ENCODE measurements at places on chromosomes 2 and 18. TPM values are rescaled to one million over a fixed set of nuclear protein-coding genes. Genes with fewer than 3 reads are reported as not detected.

Gene MYO5B
- total RNA-seq, result 43.8 TPM

Gene GBX2
- not detected for total RNA-seq

Gene RND3
- 26.1 TPM for total RNA-seq

Gene SLC4A3
- total RNA-seq, result 4.9 TPM

Gene CCDC85A
- 2.1 TPM for total RNA-seq

- DNase-seq, result no peak
- no peaks in the 10 kb centered on the region for H3K27me3 ChIP-seq
- no peaks in the 10 kb centered on the region for H3K4me1 ChIP-seq
- no peaks in the 10 kb centered on the region for H3K36me3 ChIP-seq
- H3K4me3 ChIP-seq, result no peak overlapping the region
- H3K27ac ChIP-seq, result no peak overlapping the region
Observed at GRCh38 chr2:182167882-182168281, 182.2 kb downstream of the PPP1R1C start.

DNA sequence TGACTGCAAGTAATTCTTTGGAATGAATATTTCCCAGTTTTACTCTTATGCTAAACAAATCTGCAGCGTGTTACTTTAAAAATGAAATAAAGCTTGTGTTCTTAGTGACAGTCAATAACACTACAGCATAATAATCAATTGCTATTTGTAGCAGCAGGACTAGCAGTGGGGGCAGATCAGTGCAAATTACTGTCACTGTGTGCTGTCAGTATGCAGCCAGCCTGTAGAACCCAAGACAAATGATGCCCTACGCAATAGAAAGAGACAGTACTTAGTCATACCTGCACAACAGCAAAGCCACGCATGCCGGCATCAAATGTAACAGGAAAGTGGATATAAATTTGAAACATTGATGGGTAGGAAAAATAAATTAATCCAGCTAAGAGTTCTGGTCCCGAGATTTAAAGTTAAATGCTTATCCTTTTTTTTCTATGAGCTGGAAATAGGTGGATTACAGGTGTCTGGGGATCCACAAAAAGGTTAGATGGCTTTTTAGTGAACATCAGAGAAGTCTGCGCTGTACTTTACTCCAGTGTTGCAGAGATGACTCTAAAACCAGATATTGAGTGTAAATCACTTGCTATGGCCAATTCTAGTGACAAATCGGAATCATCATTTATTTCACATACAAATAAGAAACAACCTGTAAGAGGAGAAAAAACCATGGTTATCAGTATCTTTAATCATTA lies 812.4 kb upstream of the ZEB2 start:
- no peak overlapping the region for H3K4me3 ChIP-seq
- H3K4me1 ChIP-seq, result no peaks in the 10 kb centered on the region
- no peak overlapping the region for H3K27ac ChIP-seq
- H3K36me3 ChIP-seq, result no peaks in the 10 kb centered on the region
- H3K27me3 ChIP-seq, result no peaks in the 10 kb centered on the region
- no peak for DNase-seq

GRCh38 chr2:149400997-149401396 lies 70.6 kb downstream of the LYPD6 start:
- no peaks in the 10 kb centered on the region for H3K4me1 ChIP-seq
- no peak for DNase-seq
- H3K27ac ChIP-seq, result no peak overlapping the region

- peak; percentile 53 for DNase-seq
- no peak overlapping the region for H3K27ac ChIP-seq
- no peak overlapping the region for H3K4me3 ChIP-seq
- H3K4me1 ChIP-seq, result no peaks in the 10 kb centered on the region
Observed at GRCh38 chr2:67318993-67319481, 78.1 kb upstream of the ETAA1 start.

GRCh38 chr2:128469203-128469602 lies 150.5 kb upstream of the HS6ST1 start:
- H3K36me3 ChIP-seq, result no peaks in the 10 kb centered on the region
- no peak overlapping the region for H3K27ac ChIP-seq
- H3K27me3 ChIP-seq, result no peaks in the 10 kb centered on the region
- no peak overlapping the region for H3K4me3 ChIP-seq
- DNase-seq, result no peak

- no peaks in the 10 kb centered on the region for H3K27me3 ChIP-seq
- H3K4me3 ChIP-seq, result no peak overlapping the region
- no peaks in the 10 kb centered on the region for H3K36me3 ChIP-seq
- no peak overlapping the region for H3K27ac ChIP-seq
- H3K4me1 ChIP-seq, result no peaks in the 10 kb centered on the region
Observed at GRCh38 chr2:205722283-205722918, 40.1 kb downstream of the NRP2 start.

- no peak overlapping the region for H3K27ac ChIP-seq
- no peak overlapping the region for H3K4me3 ChIP-seq
- no peaks in the 10 kb centered on the region for H3K4me1 ChIP-seq
- no peaks in the 10 kb centered on the region for H3K36me3 ChIP-seq
- DNase-seq, result no peak
- H3K27me3 ChIP-seq, result no peaks in the 10 kb centered on the region
Observed at GRCh38 chr2:21552981-21553380, 429.2 kb downstream of the TDRD15 start.

DNA sequence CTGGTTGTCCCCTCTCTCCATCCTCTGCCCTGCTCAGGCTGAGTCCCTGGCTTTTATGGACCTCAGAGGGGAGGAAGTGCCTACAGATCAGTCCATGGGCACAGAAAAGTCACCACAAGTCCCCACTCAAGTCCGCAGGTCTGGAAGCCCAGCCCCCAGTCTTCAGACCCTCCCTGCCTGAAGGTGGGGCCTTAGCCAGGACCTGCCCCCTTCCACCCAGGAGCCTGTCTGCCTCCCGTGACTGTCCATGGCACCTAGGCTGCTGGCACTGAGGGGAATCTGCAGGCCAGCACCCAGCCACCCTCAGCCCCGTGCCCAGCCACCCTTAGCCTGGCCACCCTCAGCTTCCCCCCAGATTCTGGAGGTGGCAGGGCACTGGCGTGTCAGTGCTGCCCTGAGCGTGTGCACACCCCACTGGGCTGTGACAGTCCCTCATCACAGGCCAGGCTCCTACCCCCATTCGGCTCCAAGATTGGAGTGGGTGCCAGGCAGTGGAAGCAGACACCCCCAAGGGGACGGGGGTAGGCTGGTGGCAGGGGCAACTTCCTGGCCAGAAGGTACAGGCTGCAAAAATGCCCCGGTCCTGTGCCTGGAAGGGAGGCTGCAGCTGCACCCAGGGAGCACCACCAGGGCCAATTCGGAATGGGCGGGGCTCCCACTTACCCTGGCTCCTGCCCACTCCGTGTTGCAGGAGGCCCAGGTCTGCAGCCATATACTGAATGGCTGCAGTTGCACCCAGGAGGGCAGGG lies 154.7 kb upstream of the RMP24 start:
- no peak for DNase-seq
- no peaks in the 10 kb centered on the region for H3K36me3 ChIP-seq
- H3K4me1 ChIP-seq, result no peaks in the 10 kb centered on the region
- no peak overlapping the region for H3K27ac ChIP-seq

DNA sequence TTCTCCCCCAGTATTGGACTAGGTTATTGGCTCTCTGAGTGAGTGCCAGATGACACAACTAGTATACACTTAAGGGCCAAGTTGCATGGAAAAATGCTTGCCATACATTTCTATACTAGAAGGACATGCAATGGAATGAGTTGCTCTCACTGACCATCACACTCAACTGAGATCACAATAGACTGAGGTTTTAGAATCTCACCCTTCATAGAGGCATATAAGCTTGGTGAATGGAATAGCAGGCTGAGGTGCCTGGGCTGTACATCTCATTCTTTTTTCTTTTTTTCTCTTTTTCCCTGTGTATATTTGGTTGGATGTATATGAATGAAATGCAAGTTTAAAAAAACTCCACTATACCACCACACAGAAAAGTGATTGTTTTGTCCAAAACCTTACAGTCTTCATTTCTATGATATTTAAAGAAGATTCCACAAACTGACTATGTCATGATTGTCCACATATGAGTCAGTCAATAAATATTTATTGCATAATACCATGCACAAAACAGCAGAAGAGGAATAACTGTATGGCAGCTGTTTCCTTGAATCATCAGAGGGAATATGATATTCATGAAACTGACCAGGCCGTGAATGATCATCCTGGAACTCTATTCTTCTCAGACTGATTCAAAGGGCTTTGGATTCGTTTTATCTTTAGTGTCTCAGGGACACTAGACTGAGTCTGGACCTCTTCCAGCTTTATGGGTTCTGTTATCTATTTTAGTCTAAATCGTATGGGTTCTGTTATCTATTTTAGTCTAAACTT lies 122.6 kb upstream of the STK17B start:
- H3K4me3 ChIP-seq, result no peak overlapping the region
- no peak overlapping the region for H3K27ac ChIP-seq
- no peak for DNase-seq
- H3K27me3 ChIP-seq, result no peaks in the 10 kb centered on the region
- H3K4me1 ChIP-seq, result no peaks in the 10 kb centered on the region
- no peaks in the 10 kb centered on the region for H3K36me3 ChIP-seq

- H3K27me3 ChIP-seq, result no peaks in the 10 kb centered on the region
- H3K36me3 ChIP-seq, result no peaks in the 10 kb centered on the region
- no peaks in the 10 kb centered on the region for H3K4me1 ChIP-seq
Observed at GRCh38 chr2:224887141-224887540, 155.1 kb downstream of the DOCK10 start.

GRCh38 chr2:204492417-204492816 lies 52.9 kb upstream of the PARD3B start:
- H3K36me3 ChIP-seq, result no peaks in the 10 kb centered on the region
- H3K27ac ChIP-seq, result no peak overlapping the region
- no peaks in the 10 kb centered on the region for H3K4me1 ChIP-seq
- DNase-seq, result no peak

GRCh38 chr2:96400049-96401000 lies 64.8 kb downstream of the NCAPH start:
- no peak for DNase-seq
- no peak overlapping the region for H3K27ac ChIP-seq
- no peak overlapping the region for H3K4me3 ChIP-seq
- no peaks in the 10 kb centered on the region for H3K36me3 ChIP-seq
- no peaks in the 10 kb centered on the region for H3K27me3 ChIP-seq

DNA sequence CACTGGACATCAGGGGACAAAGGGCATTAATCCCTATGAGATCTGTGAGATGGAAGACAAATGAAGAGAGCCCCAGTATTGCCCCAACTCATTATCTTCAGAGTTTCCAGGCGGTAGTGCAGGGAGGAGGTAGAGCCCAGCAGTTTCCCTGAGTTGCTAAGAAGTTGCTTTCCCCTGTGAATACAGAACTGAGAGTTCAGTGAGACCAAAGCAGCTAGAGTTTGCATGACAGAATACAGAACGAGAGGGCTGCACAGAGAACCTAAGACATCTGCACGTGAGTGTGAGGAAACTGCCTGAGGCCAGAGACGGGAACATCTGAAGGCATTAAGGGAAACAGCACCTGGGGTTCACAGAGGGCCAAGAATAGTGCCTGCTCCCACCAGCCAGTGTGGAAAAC lies 18.1 kb upstream of the PGAP1 start:
- H3K4me3 ChIP-seq, result no peak overlapping the region
- DNase-seq, result no peak
- H3K4me1 ChIP-seq, result no peaks in the 10 kb centered on the region
- H3K27me3 ChIP-seq, result no peaks in the 10 kb centered on the region
- no peak overlapping the region for H3K27ac ChIP-seq

- DNase-seq, result no peak
- no peaks in the 10 kb centered on the region for H3K27me3 ChIP-seq
- no peak overlapping the region for H3K27ac ChIP-seq
- H3K36me3 ChIP-seq, result peaks cover 30% of the 10 kb centered on the region
Observed at GRCh38 chr2:43898838-43899346, 60.1 kb downstream of the ABCG8 start.

GRCh38 chr2:98822301-98823164 lies 91.6 kb upstream of the MGAT4A start:
- no peaks in the 10 kb centered on the region for H3K4me1 ChIP-seq
- no peak overlapping the region for H3K4me3 ChIP-seq
- no peaks in the 10 kb centered on the region for H3K27me3 ChIP-seq
- no peaks in the 10 kb centered on the region for H3K36me3 ChIP-seq

DNA sequence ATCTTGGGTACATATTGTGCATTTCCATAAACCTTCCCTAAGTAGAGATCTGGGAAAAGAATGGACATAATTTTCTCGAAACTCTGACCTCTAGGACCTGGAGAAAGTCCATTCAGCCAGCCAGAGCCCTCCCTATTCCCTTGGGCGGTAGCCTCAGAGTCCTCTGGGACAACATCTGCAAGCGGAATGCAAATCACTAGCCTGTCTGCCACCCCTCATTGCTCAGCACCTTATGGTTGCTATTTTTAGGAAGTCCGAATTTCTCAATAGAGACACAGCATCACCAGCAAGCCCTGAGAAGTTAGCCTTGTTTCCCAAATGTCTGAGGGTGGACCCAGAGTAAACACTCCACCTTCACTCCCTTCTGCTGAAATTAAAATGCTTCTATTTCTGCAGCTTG lies 17.6 kb upstream of the CD28 start:
- H3K4me1 ChIP-seq, result peaks cover 18% of the 10 kb centered on the region
- no peak overlapping the region for H3K4me3 ChIP-seq
- no peak overlapping the region for H3K27ac ChIP-seq
- H3K27me3 ChIP-seq, result no peaks in the 10 kb centered on the region

DNA sequence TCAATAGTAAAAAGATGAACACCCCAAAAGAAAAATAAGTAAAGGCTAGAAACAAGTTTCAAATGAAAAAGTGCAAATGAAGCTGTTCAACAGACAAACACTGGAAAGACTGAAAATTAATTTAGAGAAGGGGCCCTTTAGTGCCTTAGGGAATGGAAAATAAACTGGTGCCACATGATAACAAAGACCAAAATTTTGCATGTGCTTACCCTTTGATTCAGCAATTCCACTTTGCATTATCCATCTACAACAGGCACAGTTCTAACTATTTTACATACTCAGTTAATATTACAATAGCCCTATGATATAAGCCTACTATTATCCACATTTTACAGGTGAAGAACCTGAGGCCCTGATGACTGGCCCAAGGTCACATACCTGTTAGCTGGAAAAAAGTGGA lies 183.9 kb downstream of the NBAS start:
- H3K27me3 ChIP-seq, result no peaks in the 10 kb centered on the region
- no peaks in the 10 kb centered on the region for H3K4me1 ChIP-seq
- H3K36me3 ChIP-seq, result peaks cover 18% of the 10 kb centered on the region
- no peak for DNase-seq
- H3K27ac ChIP-seq, result no peak overlapping the region

- DNase-seq, result no peak
- H3K27me3 ChIP-seq, result no peaks in the 10 kb centered on the region
- H3K4me1 ChIP-seq, result no peaks in the 10 kb centered on the region
- H3K27ac ChIP-seq, result no peak overlapping the region
- no peak overlapping the region for H3K4me3 ChIP-seq
- no peaks in the 10 kb centered on the region for H3K36me3 ChIP-seq
Observed at GRCh38 chr2:8133363-8133762, 548.5 kb upstream of the ID2 start.

- H3K4me3 ChIP-seq, result no peak overlapping the region
- DNase-seq, result no peak
- H3K27me3 ChIP-seq, result peaks cover 3% of the 10 kb centered on the region
- no peak overlapping the region for H3K27ac ChIP-seq
Observed at GRCh38 chr2:240956171-240956934, 42.1 kb upstream of the SNED1 start.

- no peak for DNase-seq
- H3K27ac ChIP-seq, result no peak overlapping the region
- H3K4me3 ChIP-seq, result no peak overlapping the region
- H3K36me3 ChIP-seq, result no peaks in the 10 kb centered on the region
Observed at GRCh38 chr2:113089916-113090315, 22.1 kb downstream of the IL1F10 start.

- H3K27me3 ChIP-seq, result no peaks in the 10 kb centered on the region
- H3K4me1 ChIP-seq, result no peaks in the 10 kb centered on the region
- no peak overlapping the region for H3K4me3 ChIP-seq
- H3K36me3 ChIP-seq, result no peaks in the 10 kb centered on the region
- no peak for DNase-seq
Observed at GRCh38 chr2:213010106-213010779, 141.2 kb downstream of the IKZF2 start.

All from kidney (tissue), 22 donors.